Upper lobe of right lung (tissue), 1 donor: ENCODE measurements at places on chromosomes 6 and 20. TPM values are rescaled to one million over a fixed set of nuclear protein-coding genes. Genes with fewer than 3 reads are reported as not detected.
A peak's percentile ranks its signal among the peaks of the same experiment; 100 is the strongest.

- DNase-seq, result no peak
Observed at GRCh38 chr20:45095805-45096238, 5.1 kb downstream of the KCNS1 start.

The DSP gene
- 21.4 TPM for total RNA-seq

DNA sequence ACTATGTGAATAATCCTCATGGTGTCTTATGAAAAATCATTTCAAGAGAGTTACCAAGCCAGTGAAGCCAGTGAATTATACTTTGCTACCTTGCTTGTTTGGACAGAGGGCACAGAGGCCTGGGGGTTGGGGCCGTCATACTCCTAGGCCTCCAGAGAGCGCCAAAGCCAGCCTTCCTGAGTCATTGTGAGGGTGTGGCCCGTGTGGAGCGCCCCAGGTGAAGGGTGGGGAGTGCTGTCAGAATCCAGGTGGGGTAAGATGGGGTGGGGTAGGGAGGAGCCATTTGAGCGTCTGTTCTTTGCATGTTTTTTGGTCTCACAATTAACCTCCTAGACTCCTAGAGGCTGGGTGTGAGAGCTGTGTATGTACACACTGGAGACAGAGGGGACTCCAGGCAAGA lies 71.1 kb downstream of the PERP start:
- DNase-seq, result no peak

DNA sequence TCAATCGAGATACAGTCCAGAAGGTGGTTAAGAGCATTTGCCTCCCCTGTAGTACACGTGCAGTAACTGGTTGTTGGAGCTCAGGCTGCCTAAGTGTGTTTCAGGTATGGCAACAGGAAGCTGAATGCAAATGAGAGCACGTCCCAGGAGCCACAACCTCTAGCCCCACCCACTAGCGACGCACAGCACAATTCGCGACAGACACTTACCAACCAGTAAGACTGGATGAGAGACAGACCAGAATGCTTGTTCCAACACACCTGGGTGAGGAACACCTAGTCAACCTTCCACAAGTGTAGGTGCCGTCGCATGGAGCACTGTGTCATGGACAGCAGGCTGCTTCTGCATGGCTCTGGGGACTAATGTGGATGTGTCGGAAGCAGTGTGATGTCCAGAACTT lies 7.2 kb upstream of the SERPINB1 start:
- DNase-seq, result no peak

The ASIP gene
- not detected for total RNA-seq

DNA sequence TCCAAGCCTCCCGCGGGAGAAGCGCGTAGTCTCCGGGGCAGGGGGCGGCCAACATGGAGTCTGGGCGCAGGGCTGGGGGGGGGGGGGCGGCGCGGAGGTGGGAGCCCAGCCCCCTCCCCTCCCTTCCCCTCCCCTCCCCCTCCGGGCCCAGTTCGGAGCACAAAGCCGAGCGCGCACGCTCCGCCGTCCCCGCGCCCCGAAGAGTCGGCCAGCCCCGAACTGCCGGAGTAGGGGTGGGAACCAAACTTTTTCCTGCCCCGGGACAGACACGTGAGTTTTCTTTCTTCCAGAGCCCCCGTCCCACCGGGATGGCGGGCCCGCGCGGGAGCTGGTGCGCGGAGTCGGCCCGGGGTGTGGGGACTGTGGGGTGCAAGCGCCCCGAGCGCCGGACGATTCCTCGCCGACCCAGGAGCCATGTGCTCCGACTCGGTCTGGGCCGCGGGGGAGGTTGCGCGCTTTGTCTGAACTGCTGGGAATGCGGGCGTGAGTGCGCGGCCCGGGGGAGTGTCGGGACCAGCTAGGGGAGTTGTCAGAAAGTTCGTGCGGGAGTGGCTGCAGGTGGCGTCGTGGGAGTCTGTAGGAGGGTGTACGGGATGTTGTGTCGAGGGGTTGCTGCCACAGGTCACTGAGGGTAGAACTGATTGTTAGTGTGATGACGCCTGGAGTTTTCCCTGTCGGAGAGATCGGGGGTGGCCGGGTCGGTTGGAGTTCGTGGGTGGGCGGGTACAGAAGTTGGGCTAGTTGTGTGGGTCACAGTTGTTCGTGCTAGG lies 1.2 kb downstream of the TGIF2 start:
- peak; percentile 80 for DNase-seq

DNA sequence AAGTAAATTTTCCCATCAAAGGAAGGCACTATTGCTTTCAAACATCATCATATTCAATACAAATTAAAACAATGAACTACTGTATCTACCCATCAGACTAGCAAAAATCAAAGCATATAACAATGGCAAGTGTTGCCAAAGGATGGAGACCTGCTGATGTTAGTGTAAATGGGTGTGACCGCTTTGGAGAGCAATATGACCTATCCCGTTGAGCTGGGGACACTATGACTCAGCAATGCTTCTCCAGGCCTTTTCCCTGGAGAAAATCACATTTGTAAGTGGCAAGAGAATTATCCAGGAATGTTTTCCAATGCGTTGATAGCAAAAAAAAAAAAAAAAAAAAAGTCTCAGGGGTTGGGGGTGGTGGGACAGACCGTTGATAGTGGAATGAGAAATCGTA lies 46.1 kb downstream of the PHACTR3 start:
- no peak for DNase-seq

- DNase-seq, result no peak
Observed at GRCh38 chr20:50711113-50711825, 19.9 kb upstream of the RIPOR3 start.

- no peak for DNase-seq
Observed at GRCh38 chr6:135314543-135314942, 133.4 kb downstream of the MYB start.

- DNase-seq, result no peak
Observed at GRCh38 chr20:61772828-61773631, 292.7 kb downstream of the TAF4 start.

The BPIFB2 gene
- total RNA-seq, result not detected
